ENCODE measurements at places on chromosomes 7 and 10.

DNA sequence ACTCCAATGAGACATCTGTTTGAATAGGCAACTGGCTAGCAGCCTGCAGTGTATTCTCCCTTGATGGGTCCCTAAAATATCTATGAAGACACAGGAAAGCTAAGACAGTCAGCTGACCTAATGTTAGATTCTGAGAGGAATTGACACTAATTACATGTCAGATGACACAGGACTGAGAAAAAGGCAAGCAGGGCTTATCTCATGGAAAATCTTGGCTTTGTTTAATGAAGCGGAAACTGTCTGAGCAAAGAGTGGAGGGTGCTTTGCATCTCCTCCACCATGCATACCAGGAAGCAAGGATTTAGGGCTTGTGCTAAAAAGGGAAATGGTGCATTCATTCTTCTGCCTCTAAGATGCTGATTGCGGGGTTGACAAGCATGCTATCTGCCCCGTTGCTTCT lies 135.5 kb upstream of the GLI3 start:
- DNase-seq = no peak

DNA sequence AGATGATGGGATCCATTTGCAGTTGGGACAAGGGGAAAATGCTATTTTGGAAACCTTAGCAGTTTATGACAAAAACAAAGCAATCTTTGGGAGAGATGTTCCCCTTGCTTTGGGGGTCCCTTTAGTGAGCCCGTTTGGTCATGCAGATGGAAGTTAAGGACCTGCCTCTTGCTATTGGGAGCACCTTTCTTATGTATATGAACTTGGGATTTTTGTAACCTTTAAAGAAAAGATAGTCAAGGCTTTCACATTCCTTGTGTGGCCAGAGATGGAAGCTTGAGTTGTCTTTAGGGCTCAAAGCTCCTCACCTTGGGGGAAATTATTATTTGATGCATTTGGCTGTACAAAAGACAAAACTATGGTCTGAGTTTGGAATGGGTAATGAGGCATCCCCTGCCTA lies 179.0 kb upstream of the PLPP4 start:
- DNase-seq = no peak

DNA sequence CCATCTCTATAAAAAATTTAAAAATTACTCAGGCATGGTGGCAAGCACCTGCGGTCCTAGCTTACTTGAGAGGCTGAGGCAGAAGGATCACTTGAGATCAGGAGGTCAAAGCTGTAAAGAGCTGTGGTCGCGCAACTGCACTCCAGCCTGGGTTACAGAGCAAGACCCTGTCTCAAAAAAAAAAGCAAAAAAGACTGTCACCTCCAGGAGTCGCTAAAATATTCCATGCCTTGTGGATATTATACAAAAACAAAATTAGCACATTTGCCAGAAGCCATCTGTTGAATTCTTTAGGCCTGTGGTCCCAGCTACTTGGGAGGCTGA lies 87.0 kb upstream of the SDK1 start:
- DNase-seq = no peak

GRCh38 chr10:6187278-6187677 lies 15.5 kb upstream of the PFKFB3 start:
- DNase-seq = no peak

DNA sequence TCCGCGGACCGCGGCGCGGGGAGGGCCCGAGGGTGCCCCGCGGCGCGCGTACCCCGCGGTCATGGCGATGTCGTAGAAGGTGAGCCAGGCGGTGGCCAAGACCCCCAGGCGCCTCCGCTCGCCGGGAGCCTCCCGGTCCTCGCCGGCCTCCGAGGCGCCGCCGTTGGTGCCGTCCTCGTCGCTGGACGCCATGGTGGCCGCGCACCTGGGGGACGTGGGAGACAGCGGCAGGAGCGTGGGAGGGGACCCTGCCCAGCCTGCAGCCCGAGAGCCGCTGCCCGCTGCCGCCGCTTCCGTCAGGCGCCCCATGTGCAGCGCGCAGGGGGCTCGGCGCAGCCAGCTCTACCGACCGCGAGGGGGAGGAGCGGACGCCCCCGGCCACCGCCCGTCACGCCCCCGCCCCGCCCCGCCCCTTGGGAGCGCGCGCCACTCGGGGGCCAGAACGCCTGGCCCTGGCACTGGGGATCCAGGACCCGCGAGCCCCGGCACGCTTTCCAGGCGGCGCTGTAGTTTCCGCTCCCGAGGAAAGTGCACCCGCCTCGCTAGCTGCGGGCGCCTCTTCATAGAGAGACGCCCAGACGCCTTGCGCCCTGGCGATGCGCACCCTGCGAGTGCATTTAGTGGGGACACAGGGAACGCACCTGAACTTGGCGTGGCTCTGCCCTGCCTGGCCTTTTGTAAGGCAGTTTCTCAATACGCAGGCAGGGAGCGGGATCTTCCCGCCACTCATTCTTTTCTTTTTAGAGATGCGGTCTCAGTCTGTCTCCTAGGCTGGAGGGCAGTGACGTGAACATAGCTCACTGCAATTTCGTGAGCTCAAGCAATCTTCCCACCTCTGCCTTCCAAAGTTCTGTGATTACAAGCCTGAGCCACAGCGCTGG lies at the start of gene HACD1:
HACD1 (minus strand) TSS at position 344 of the 881 bp plus-strand sequence; CDS start at position 309, 35 bp downstream.
- peak; percentile 30 for DNase-seq

DNA sequence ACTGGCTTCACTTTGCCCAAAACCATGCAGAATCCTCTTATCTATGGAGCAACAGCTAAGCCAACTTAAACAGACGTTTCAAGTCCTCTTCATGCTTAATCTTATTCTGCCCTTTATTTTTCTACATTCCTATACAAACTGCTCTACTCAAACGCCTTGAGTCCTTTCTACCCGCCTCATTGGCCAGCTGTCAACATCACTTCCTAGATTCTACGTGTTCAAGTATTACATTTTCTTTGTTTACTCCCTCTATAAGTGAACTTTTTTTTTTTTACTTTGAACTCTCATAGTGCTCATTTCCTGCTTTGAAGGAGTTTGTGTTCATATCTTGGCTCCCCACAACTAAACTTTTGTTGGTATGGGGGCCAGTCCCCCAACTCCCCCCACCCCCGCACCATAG lies 28.9 kb upstream of the SLC26A5 start:
- no peak for DNase-seq

DNA sequence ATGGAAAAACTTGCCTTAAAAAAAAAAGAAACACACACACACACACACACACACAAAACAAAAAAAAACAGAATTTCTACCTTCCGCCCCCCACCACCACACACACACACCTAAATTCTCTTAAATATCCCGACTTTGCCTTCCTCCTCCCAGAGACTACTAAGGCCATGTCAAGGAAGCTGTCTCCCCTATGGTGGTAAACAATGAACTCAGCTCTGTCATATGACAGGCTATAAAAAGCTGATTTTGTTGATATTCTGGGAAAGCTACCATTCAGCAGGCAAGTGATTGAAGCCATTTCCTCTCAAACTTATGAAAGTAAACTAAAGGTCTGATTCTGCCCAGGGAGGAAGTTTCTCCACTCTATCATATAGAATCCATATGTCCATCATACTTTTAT lies 471.0 kb downstream of the GFRA1 start:
- no peak for DNase-seq

DNA sequence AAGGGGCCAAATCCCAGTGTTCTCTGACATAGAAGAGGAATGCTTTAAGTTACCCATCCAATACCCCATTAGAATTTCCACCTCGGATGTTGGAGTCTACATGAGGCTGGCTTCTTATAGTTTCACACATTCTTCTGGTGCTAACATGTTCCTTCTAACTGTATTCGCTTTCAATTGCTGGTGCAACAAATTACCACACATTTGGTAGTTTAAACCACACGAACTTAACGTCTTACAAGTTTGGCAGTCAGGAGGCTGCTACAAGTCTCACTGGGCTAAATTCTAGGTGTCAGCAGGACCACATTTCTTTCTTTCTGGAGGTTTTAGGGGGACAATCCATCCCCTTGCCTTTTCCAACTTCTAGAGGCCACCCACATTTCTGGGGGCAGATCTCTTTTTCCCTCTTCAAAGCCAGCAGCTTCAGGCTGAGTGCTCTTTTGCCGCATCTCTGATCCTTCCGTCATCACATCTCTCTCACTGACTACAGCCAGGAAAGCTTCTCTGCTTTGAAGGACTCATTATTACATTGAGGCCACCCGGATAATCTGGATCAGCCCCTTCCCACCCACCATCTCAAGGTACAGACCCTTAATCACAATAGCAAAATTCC lies 5.1 kb upstream of the MACC1 start:
- no peak for DNase-seq

DNA sequence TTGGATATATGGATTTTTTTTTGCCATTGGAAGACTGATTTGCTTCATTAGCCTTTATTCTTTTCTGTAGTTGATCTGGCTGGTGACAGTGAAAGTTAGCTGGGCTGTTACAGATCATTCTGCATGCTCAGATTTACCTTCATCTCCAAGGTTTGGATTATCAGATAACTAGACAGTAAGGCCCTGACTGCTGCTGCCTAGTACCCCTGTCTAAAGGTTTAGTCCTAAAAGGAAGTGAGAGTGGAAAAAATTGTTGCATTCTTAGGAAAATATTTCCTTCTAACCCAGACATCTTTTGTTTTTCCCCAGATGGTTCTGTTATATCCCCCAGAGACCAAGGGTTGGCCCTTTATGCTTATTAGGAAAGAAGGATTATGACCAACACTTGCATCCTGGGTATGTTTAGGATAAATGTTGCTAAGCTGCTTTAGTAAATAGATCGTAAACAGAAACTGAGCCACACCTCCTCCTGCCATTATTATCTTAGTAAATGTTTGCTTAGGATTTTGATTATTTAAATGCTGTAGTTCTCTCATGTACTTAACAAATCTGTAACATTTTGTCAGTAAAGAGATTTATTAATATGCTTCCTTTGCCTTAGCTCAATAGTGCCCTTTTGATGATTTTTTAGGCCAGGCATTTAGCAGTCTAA lies 44.4 kb downstream of the MCU start:
- DNase-seq = no peak

- no peak for DNase-seq
These were observed 9.9 kb upstream of the ARHGAP22 start for GRCh38 chr10:48614481-48615390.

- DNase-seq = no peak
These were observed 1160.8 kb upstream of the LRRTM3 start for GRCh38 chr10:65765006-65765541.

DNA sequence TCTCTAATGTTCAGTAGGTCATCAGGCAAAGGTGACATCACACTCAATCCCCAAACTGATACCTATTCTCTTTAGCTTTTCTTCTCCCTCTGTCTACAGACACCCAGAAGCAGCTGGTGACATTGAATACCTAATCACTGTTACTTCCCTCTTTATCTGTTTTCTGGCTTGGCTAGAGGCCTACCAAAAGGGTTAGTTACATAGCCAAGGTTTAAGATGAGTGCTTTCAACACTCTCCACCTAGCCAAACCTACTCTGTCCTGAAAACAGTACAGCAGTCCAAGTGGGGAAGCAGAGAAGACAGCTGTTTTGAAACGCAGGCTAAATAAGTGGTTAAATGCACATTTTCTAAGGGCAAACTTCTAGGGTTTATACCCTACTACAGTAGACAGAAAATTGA lies 39.4 kb downstream of the CCNJ start:
- DNase-seq = no peak

DNA sequence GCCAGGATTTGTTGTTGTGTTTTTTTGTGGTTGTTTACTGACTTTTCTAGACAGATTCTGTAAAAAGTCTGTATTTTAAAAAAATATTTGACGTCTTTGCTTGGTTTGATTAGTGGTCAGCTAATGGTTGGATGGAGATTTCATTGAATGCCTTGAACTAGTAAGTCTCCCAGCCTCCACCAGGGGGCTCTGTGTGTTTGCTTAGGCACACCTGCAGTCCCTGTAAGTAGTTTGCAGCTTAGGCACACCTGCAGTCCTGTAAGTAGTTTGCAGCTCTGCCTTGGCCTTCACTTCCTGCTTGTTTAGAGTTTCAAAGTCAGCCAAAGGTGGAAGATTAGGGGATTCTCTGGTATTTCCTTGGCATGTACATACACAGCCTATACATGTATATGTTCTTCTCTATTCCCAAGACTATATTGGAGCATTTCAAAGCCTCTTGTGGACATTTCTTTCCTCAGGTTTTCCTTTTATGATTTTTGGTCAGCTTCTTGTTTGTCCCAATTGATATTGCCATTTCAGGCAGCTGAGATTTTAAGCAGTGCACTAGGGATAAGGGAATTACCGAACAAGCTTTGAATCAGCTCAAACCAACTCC lies 101.6 kb downstream of the CCSER2 start:
- peak; percentile 41 for DNase-seq

All from T follicular helper cell (primary cell).